Activated naive CD4-positive, alpha-beta T cell (primary cell): ENCODE measurements at places on chromosomes 11 and 22.

DNA sequence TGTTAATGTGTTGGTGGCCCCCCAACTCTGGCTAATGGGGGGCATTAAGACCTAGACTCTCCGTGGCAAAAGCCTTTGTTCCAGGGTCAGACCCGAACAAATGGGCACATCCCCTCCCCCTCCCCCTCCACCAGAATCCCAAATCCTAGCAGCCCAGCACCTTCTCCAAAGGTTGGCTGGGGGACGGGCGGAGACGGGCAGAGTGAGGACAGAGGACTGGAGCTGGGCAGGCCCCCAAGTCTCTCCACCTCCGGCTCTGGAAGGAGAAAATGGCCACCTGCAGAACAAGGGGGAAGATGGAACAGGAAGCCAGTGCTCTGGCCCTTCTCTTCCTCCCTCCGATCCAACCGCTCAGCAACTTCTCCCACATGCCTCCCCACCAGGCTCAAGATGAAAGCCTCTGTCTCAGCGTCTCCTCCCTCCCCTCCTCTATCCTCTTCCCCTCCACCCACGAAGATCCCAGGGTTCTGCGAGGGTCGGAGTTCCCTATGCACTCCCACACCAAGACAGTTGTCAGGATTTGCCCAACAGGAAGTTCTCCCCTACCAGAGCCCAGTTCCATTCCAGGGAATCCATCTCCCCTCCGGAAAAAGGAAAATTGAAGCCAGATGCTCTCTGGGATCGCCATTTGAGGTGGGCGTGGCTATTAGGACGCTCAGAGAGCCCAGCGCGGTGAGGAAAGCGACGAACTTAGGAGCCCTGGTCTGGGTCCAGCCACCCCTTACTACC lies 20.1 kb downstream of the ADA2 start:
- DNase-seq = no peak

GRCh38 chr11:65591939-65592857 lies 3.4 kb downstream of the KCNK7 start:
- no peak for DNase-seq

GRCh38 chr22:39515266-39516050 lies 4.9 kb upstream of the ATF4 start:
- DNase-seq = no peak

GRCh38 chr22:24148266-24149197 lies 32.8 kb upstream of the SUSD2 start:
- DNase-seq = no peak

DNA sequence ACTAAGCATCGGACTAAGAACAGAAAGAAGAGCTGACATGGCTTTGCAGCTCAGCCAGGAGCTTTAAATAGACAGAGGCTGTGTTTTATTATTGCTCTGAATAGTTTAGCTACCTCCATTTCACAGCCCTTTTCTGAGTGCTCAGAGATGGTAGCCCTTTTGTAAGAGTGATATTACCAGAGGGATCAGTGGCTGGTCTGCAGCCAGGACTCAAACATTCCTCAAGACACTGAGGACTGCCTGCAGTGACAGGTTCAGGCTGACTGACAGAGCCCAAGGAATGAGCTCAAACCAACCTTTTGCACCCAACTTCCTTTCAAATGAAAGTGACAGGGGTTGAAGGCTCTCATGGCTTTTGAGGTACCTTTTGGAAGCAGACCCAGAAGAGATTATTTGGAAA lies 189.0 kb downstream of the DDX10 start:
- DNase-seq = no peak

- no peak for DNase-seq
Observed at GRCh38 chr11:117633976-117634755, 162.8 kb downstream of the DSCAML1 start.

DNA sequence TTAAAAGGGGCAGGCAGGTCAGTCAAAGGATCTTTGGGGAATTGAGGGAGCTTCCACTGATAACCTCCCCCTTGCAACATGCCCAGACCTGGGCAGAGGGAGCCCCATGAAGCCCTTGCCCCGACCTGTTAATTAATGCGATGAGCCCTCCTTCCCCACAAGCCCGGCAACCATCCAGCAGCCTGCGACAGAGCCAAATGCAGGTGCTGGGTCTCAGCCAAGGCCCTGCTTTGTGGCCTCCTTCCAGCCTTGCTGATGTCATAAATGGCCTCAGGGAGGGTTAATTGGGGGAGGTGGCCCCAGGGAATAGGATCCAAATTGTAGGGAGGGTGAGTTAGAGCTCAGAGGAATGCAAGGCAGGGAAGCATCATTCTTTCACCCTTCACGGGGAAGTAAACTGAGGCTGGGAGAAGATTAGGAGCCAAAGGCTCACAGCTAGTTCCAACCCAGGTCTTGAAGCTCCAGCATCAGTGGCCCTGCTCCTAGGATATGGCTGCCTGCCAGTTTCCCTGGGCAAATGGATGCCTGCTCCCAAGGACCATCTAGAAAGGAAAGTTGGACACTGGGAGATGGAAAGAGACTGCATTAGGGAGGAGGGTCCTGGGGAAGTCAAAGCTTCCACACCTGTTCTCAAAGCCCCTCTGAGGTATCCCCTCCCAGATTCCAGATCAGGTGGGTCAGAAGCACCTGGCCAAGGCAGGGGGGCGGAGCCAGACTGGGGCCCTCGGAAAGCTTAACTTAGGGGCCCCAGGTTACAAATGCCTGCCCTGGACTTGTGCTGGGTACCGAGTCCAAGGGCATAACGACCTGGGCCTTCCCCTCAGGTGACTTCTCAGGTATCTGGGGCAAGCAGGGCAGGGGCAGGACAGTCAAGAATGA lies 34.1 kb downstream of the LMO1 start:
- no peak for DNase-seq

GRCh38 chr11:66986178-66986545 lies 11.1 kb downstream of the C11orf86 start:
- no peak for DNase-seq

DNA sequence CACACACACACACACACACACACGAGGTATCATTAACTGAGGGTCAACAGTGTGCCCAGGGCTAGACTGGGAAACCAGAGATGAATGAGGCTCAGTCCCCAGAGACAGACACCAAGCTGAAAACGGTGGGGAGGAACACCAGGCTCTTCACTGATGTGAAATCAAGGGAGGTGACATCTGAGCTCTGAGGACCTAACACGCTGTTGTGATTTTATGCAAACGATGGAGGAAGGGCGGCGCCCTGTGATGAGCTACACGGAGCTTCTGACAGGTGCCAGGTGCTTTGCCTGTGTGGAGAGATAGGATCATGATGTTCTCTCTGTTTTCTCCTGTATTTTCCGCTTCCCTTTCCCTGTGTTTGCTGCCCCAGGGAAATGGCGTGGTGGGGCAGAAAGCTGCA lies 6.5 kb upstream of the CYB5R3 start:
- DNase-seq = no peak

GRCh38 chr22:21642584-21643448 lies 714 bp downstream of the SDF2L1 start:
- no peak for DNase-seq

DNA sequence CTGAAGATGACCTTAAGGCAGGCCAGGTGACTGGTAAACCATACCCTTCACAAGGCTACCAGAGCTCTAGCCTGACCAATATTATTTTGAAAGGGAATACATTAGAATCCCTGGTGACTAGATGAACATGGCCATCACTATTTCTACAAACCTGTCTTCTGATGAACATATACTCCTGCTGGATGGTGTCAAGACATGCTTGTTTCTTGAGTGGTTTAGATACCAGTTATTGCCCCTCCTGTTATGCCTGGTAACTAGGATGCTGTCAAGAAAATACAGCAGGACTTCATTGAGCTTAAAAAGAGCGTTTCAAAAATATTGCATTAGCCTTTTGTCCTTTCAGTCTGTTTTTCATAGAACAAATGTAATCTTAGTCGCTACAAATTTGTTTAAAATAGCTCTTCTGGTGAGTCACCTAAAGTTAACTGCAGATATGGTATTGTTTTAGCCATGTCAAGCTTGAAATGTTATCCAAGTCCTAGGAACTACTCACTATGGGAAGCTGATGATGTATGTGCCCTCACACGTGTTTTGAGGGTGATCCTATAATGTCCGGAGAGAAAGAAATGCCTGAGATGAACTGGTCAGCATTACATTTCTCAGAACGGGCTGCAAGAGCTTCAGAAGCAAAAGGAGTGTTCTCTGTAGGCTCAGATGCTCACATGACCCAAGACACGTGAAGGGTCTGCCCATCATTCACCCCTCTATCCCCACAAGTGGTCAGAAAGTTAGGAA lies 20.6 kb downstream of the ADM start:
- DNase-seq = no peak

- DNase-seq = no peak
Observed at GRCh38 chr11:75583718-75584658, 21.9 kb downstream of the SERPINH1 start.

- no peak for DNase-seq
Observed at GRCh38 chr11:61675826-61676225, 4.4 kb upstream of the DAGLA start.

GRCh38 chr11:96459751-96460150 lies 69.9 kb downstream of the JRKL start:
- DNase-seq = no peak

- no peak for DNase-seq
Observed at GRCh38 chr22:44740307-44740706, 12.1 kb upstream of the ARHGAP8 start.

DNA sequence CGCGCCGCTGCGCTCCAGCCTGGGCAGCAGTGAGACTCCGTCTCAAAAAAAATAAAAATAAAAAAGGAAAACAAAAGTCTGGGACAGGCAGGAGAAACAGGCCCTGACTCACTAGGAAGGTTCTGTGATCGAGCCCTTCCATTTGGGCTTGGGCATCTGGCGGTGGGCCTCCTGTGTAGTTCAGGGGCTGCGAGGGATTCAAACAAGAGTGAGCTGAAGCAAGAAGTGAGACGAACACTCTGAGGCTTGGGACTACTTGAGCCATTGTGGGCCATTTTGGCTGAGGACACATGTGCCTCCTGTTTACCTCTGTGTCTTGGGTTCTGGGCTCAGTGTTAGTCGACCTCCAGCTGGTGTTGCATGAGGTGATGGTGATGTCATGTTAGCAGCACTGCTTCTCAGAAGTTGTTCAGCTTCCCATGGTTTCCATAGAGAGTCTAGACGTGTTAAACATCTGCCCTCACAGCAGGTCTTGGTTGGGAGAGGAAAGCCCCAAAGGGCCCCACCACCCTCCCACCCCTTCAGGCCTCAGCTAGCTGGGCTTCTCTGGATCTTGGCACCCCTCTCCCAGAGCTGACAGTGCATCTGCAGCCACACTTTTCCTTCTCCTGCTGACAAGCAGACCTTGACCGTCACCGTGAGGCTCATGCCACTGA lies 57.8 kb downstream of the MED15 start:
- no peak for DNase-seq

DNA sequence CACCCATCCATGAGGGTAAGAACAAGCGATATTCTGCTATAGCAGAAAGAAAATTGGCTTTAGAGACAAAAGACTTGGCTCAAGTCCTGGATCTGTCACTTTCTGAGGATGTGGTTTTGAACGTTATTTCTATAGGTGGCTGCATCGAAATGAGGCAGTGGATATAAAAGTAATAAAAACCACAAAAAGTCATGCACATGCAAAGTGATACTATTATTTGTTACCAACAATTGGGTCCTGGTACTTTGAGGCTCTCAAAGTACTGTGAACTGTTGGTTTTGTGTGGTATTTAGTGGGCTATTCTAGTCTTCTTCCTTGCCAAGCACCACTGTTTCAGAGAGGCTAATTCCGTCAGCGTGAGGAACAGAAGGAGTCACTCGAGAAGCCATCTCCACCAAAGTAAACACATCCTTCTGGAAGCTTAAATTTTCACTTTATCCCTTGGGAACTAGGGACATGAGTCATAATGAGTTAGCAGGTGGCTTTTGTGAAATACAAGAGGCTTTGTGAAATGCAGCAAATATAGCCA lies 13.1 kb downstream of the UBASH3B start:
- DNase-seq = no peak

- no peak for DNase-seq
Observed at GRCh38 chr11:84794663-84795443, 832.3 kb downstream of the DLG2 start.

DNA sequence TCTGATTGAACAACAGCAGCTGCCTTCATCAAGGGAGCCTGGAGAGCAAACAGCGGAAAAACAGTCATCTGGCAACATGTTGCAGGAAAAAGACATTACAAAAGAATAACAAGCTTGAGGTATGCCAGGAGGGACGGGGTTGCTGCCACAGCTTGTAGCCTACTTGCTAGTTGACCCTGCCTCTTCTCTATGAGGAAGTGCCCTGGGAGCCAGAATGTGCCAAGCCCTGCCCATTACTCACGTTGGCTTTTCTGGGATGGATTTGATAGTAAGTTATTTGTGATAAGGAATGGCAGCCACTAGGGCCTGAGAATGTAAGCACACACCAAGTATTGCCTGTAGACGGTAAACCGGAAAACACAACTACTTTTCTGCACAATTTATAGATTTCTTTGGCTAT lies 113.5 kb upstream of the KIRREL3 start:
- DNase-seq = no peak

DNA sequence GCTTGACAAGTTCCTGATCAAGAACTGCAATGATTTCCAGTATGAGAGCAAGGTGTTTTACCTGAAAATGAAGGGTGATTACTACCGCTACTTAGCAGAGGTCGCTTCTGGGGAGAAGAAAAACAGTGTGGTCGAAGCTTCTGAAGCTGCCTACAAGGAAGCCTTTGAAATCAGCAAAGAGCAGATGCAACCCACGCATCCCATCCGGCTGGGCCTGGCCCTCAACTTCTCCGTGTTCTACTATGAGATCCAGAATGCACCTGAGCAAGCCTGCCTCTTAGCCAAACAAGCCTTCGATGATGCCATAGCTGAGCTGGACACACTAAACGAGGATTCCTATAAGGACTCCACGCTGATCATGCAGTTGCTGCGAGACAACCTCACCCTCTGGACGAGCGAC lies 12.0 kb downstream of the YWHAH start:
- DNase-seq = no peak

- DNase-seq = no peak
Observed at GRCh38 chr11:44290208-44290607, 19.7 kb downstream of the ALX4 start.

DNA sequence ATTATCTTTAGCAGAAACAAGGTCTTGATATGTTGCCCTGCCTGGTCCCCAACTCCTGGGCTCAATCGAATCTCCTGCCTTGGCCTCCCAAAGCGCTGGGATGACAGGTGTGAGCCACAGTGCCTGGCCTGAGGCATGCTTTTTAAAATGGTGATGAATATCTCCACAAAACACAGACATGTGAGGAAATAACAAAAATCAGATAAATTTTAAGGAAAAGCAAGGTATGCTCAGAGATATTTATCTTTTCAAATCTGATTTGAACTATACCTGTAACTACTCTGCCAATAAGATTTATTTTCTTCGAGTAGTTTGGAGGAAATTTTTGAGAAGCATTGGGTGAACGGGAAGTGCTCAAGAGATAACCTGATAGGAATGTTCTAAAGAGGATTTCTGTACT lies 35.9 kb upstream of the MMP20 start:
- no peak for DNase-seq

DNA sequence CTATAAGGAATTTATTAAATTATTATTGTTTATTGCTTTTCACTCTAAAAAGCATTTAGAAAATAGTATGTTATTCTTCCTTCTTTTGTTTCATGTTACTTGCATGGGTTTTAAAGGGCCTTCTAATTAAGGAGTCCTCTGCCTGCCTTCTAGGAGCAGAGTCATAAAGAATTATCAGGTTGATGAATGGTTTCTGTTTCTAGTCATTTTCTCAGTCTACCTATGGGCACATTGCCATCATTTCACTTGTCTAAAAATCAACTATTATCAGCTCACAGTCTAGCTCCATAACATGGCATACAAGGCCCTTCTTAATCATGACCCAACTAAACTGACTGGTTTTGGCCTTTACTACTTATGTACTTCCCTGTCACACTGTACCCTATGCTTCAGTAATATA lies 16.2 kb downstream of the DYNC2H1 start:
- no peak for DNase-seq

GRCh38 chr11:1574238-1574932 lies 2.3 kb upstream of the DUSP8 start:
- no peak for DNase-seq
